Activated T-helper 1 cell treated with anti-CD3 and anti-CD28 coated beads, Interleukin-2, amount 50 U/mL, for 16 hours (primary cell): ENCODE measurements at places on chromosomes 4 and X.

GRCh38 chrX:104084534-104085277 lies 8.7 kb upstream of the TMSB15C start:
- no peak for DNase-seq

- DNase-seq = peak; percentile 31
Observed at GRCh38 chr4:82739287-82740190, 59.1 kb downstream of the SCD5 start.

- DNase-seq = no peak
Observed at GRCh38 chrX:39242187-39242586, 440.9 kb downstream of the MID1IP1 start.

DNA sequence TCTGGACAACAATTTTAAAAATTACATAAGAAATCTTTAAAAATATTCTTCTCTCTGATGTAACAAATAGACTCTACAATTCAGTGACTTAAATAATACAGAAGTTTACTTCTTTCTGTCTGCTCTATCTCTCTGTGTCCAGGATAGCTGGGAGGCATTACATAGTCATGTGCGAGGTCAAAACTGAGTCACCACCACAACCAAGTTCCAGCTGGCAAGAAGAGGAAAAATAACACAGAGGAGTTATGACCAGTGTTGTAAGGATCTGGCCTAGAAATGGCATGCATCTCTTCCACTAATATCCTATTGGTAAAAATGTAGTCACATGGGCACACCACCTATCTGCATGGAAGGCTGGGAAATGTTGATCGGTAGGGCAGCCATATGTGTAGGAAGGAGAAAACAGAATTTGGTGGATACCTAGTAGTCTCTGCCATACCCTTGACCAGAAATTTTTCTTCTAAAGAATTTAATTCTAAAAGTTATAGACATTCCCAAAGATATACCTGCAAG lies 39.4 kb upstream of the WDFY3 start:
- no peak for DNase-seq

GRCh38 chrX:19660604-19661255 lies 145.4 kb upstream of the MAP3K15 start:
- no peak for DNase-seq

- no peak for DNase-seq
Observed at GRCh38 chrX:126836186-126836585, 16.7 kb downstream of the PRR32 start.

- no peak for DNase-seq
Observed at GRCh38 chr4:162154862-162155540, 8.8 kb downstream of the FSTL5 start.

DNA sequence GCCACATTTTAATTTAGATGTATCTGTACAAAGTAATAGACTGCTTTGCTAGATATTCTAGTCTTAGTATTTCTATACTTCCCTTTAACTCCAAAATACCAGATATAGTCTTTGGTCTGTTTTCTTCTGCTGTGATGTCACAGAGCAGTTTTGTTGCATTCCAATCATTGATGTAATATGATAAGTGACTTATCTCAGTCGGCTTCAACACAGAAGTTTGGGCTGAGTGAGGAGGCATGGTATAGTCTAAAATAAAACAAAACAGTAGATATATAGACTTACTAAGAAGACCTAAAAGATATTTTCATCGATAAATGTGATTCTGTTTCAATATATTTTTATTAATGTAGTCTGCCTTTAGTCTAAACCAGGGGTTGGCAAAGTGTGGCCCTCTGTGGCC lies 169.9 kb downstream of the DCK start:
- no peak for DNase-seq

DNA sequence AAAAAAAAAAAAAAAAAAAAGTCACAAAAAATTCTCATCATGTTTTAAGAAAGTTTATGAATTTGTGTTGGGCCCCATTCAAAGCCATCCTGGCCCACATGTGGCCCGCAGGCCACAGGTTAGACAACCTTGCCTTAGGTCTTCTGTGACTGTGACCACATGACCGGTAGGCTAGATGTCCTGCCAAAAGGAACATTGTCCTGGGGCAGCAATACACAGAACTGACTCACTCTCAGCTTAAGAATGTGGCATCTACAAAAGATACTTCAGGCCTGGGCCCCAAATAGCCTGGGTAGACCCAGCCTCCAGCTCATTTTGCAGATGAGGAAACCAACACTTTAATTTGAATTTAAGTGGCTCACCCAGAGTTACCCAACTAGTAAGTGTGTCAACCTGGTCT lies 10.0 kb downstream of the AWAT2 start:
- no peak for DNase-seq

- no peak for DNase-seq
Observed at GRCh38 chr4:128981377-128981776, 112.0 kb downstream of the SCLT1 start.

DNA sequence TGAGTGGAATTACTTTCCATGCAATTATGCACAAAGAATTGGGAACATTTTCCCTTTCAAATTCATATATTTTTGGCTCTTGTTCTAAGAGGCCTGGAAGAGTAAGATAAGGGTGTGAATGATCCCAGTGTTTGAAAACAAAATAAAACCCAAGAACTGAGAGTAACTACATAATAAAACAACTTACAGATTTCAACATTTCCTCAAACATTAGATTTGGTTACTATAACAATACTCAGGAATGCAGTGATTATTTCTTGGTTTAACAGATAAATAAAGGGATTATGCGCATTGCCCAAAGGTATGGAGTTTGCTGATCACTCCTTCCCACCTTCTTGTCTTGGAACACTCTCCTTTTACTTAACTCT lies 292.5 kb downstream of the CAMK2D start:
- DNase-seq = no peak

GRCh38 chrX:69506617-69507499 lies 2.7 kb downstream of the NALF2 start:
- DNase-seq = no peak

GRCh38 chr4:117889978-117890377 lies 144.3 kb upstream of the NDST3 start:
- no peak for DNase-seq

DNA sequence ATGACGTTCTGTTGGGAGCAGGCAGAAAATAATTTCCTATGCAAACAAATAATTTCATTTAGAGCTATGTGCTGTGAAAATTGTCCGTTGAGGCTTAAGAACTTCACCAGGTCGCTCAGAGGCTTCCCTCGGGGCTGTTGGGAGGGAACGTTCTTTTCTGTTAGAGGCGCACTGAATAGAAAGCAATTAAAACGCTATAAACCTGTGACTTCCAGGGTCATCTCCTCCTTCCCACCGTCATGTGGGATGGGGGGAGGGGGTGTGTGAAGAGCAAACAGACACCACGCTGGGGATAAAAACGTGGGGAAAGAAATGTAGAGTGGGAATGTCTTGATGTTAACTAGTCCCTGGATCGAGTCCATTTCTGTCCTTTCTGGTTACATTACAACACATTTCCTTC lies 35.2 kb upstream of the ZNF518B start:
- no peak for DNase-seq

DNA sequence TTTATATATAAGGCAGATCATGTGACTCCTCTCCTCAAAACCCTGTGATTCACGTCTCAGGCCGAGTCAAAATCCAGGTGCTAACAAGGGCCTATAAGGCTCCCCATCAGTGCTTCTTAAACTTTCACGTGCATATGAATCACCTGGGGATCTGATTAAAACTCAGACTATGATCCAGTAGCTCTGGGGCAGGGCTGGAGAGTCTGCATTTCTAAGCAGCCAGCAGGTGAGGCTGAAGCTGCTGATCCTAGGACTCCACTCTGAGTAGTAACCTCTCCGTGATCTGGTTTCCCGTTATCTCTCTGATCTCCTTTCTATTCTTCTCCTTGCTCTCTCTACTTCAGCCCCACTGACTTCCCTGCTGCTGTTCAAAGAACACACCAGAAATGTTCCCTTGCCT lies 252.4 kb upstream of the RPS6KA3 start:
- no peak for DNase-seq

- DNase-seq = no peak
Observed at GRCh38 chrX:145213504-145213903, 33.8 kb upstream of the SPANXN1 start.

GRCh38 chr4:176001151-176002006 lies 64.3 kb upstream of the WDR17 start:
- no peak for DNase-seq

DNA sequence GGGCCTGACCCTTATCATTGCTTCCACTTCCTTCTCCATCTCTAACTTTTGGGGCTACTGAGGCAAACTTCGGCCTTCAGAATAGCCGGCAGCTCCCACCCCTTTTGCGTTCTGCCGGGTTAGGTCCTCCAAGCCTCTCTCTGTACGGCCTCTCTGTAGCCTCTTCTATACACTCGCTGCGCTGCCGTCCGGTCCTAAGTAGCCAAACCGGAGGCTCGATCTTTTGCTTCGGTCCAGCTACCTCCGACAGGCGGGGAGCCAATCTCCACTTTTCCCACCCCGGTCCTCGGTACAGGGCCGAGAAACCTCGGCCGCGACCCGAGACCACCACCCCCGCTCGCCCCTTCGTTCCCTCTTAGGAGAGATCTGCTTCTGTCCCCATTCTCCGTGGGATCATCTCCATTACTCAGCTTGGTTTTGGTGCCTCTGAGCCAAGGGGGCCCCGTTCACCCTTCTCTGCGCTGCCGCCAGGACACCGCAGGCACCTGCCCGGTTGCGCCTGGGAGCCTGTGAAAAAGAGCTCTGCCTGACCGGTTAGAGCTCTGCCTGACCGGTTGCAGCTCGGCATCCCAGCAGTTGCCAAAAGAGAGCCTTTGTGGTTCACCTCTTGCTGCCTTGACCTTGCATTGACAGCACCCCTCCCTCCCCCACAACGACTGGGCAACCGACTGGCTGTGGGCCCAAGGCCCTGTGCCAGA lies 1.0 kb upstream of the HTR2C start:
- no peak for DNase-seq

GRCh38 chrX:48025561-48025960 lies 18.8 kb downstream of the SPACA5 start:
- no peak for DNase-seq

DNA sequence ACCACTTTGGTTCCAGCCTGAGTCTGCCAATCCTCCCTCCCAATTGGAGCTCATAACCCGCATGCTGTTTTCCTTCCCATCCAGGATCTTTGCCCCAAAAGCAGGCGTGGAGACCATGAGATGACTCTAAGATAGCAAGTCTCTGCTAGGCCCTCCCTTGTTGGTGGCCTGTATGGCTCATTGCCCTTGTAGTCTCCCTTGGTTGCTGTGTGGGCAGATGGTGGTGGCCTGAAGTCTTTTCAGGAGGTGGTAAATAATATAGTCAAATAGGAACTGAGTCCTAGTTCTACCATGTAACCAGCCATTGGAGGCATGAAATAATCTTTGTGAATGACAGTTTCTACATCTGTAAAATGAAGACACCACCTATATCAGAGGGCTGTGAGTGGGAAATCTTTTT lies 1.2 kb downstream of the ATP6AP1 start:
- DNase-seq = no peak
